ENCODE measurements at places on chromosomes 1 and 21.

DNA sequence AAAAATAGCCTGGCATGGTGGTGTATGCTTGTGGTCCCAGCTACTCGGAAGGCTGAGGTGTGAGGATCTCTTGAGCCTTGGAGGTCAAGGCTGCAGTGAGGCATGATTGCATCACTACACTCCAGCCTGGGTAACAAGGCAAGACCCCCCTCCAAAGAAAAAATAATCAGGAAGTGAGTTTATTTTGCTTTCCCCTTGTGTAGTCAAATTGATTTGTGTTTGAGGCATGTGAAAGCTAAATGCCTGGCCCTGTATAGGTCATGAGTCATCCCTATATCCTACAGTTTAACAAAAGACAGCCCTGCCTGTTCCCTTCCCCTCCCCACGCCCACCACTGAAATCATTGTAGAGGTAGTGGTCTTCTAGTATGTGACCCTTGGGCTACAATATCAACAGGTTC, 241.4 kb upstream of the JUN start:
- DNase-seq = no peak

GRCh38 chr21:33394260-33394659, 9.0 kb upstream of the IFNGR2 start:
- no peak for DNase-seq

GRCh38 chr1:150969626-150970025, 5.0 kb downstream of the CERS2 start:
- DNase-seq = no peak

- DNase-seq = no peak
Measured at GRCh38 chr1:184433956-184434502, 47.2 kb downstream of the C1orf21 start.

DNA sequence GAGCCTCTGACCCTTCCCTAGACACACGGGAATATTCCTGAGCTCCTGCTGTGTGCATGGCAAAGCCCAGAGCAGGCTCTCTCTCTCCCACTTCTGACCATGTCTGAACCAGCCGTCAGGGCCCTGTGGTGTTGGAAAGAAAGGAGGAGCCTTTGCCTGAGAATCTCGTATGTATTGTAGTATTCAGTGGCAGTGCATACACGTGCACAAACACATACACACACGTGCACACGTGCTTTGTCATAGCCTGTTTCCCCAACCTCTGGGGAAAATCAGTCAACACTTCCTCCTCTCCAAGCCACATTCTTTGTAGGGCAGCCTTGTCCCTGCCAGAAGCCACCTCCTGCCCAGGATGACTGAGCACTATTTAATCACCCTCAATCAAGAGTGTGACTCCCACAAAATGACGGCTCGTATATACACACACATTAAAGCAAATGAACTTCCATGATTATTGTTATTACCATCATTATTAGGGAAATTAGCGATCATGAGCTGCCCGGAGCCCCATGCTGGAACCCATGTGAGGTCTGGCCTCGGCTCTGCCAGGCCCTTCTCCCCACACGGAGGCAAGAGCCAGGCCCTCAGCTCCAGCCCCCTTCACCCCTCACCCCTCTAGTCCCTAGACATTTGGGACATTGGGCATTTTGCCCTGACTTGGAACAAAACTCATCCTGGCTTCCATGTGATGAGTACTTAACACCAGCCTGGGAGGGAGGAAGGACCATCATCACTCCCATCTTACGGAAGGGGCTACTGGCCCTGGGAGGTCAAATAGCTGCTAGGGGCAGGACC, 331.9 kb downstream of the NPHP4 start:
- no peak for DNase-seq

GRCh38 chr1:87916965-87917364, 588.3 kb downstream of the LMO4 start:
- no peak for DNase-seq

- DNase-seq = no peak
Measured at GRCh38 chr1:15016001-15016400, 137.5 kb upstream of the TMEM51 start.

DNA sequence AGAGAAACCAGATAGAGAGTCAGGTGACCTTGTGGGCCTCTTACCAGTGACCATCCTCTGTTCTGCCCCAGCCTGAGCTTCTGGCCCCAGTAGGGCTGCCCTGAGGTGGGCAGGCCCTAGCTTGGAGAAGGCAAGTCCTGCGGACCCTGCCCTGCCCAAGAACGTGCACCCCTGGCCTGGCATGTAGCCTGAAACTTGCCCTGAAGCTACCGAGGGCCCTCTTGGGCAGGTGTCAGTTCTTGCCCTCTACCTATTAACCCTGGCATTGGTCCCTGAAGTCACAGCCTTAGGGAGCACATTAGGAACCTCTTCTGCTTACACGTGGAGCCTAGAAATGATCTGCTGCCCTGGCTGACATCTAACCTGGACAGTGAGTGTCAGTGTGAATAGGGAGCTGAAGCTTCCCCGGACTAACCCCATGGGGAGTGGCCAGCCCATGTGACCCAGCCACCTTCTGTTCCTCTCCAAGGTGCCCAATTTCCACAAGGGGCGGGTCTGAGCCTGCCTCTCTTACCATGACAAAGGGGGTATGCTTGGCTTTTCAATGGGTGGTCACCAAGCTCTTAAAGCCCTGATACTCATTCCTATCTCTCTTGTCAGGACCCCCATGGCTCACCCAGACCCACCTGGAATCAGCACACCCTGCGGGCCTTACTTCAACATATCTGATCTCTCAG, 163.0 kb downstream of the ZSCAN20 start:
- DNase-seq = no peak

DNA sequence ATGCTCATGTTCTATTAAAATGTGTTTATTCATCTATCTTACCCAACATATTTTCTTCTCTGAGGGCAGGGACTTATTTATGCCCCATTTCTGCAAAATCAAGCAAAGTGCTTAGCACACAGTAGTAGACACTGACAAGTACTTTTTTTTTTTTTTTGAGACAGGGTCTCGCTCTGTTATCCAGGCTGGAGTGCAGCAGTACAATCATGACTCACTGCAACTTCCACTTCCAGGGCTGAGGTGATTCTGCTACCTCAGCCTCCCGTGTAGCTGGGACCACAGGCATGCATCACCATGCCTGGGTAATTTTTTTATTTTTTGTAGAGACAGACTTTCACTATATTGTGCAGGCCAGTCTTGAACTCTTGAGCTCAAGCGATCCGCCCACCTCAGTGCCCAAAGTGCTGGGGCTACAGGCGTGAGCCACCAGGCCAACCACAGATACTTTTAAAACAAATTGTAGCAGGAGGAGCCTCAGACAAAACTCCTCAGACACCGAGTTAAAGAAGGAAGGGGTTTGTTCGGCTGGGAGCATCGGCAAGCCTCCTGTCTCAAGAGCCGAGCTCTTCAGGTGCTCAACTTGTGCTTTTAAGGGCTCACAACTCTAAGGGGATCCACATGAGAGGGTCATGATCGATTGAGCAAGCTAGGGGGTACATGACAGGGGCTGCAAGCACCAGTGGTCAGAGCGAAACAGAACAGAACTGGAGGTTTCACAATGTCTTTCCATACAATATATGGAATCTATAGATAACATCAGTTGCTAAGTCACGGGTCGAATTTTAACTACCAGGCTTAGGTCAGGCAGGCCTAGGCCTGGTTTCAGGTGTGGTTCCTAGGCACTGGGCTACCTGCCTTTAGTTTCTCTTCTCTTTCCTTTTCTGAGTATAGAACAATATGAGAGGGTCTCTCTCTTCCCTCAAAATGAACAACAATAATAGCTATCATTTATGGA, 5.7 kb upstream of the TMEM167B start:
- no peak for DNase-seq

DNA sequence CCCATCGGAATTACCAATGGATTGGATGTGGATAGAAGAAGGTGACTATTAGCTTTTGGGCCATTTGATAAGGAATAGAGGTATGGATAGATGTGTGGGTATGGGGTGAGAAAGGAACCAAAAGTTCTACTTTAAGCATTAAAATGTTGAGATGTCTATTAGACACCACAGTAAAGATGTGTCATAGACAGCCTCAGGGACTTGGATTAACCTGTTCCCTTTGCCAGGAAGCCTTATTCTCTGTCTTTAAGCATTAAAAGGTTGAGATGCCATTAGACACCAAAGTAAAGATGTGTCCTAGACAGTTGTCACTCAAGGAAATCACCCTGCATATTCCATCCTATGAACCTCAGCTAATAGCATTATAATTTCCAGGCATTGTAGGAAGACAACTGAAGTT, 11.0 kb upstream of the DENND1B start:
- no peak for DNase-seq

DNA sequence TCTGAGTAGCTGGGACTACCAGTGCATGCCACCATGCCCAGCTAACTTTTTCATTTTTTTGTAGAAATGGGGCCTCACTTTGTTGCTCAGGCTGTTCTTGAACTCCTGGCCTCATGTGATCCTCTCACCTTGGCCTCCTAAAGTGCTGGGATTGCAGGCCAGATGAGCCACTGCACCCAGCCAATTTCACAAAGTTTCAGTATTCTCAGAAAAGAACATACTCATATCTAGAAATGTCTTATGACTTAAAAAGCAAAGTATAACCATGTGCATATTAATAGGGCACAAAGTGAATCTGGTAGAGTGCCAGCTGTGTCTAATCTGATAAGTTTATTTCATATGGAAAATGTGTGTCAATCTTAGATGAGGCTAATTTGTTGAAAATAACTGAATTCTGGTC, 87.5 kb upstream of the CACYBP start:
- DNase-seq = peak; percentile 12

GRCh38 chr1:116170721-116171589, 59.8 kb downstream of the MAB21L3 start:
- no peak for DNase-seq

DNA sequence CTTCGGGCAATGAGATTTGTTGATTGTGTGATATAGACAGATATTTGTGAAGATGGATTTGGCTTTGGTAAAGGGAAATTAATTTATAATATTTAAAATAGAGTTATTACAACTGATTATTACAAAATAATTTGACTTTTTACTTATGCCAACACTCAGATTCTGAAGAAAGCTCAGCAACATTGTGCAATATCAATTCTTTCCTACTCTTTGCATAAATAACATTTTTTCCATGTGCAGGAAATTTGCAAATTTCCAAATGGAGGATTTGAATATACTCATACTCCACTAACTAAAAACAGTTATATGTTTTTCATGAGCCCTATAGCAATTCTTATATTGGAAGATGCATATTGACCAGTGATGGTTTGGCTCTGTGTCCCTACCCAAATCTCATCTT, 676.4 kb upstream of the ADAMTS5 start:
- DNase-seq = no peak

DNA sequence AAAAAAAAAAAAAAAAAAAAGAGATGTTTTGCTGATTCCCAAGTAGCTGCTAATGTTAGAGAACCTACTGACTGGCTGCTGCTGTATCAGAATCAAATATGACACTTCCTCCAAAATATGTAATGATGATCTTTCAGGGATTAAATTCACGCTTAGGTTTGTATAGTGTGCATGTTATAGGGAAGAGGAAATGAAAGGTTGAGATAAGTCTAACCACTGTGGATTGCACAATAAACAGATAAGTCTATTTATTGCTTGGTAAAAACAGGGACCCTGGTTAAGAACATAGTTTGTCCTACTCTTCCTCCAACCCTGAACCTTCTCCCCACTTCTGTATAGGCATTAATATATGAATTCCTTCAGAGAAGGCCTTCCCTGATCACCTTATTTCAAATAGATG, 13.2 kb downstream of the RC3H1 start:
- no peak for DNase-seq

- no peak for DNase-seq
Measured at GRCh38 chr1:64459743-64460142, 10.2 kb upstream of the CACHD1 start.

All from stimulated activated CD4-positive, alpha-beta T cell treated with anti-CD3 and anti-CD28 coated beads, Interleukin-2, amount 100 ng/mL, for 48 hours (primary cell).